ENCODE measurements at places on chromosomes 16 and 17. TPM values are rescaled to one million over a fixed set of nuclear protein-coding genes. Genes with fewer than 3 reads are reported as not detected.

Gene TBC1D16
- total RNA-seq: 29.5 TPM

Gene MARVELD3
- 4.9 TPM for total RNA-seq

- no peak for DNase-seq
Observed at GRCh38 chr16:80627108-80627507, 86.3 kb downstream of the DYNLRB2 start.

- DNase-seq: no peak
Observed at GRCh38 chr16:85767531-85767930, 16.6 kb upstream of the C16orf74 start.

GRCh38 chr17:49218941-49219913 is 8.7 kb downstream of the ABI3 start:
- DNase-seq: no peak

DNA sequence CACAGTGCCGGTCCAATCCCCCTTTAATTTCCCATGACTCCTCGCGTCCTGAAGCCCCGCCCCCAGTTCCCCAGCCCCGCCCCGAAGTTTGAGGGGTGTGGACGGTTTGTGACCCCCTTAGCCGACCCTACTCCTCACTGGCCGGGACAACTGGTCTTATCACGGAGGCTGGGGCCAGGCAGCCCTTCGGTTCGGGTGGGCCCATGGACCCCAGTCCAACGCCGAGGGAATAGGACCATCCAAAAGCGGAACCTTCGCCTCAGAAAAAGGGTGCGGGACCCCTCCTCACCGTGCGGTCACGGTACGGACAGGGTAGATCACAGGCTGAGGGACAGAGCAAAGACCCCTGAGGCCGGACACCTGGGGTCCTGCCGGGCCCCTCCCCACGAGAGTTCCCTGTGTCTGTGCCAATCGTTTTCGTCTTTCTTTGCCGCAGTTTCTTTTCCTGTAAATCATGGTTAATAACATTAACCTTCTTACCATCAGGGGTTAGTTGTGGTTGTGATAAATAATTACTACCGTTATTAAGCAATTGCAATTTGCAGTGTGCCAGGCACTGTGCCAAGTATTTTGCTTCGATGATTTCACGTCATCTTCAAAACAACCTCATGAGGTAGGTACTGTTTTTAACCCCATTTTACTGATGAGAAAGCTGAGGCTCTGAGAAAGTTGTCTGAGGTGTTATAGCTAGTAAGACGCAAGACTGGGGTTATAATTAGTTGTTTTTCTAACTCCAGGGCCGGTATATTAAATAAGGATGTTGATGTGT is 543 bp downstream of the TMUB2 start:
- DNase-seq: no peak

DNA sequence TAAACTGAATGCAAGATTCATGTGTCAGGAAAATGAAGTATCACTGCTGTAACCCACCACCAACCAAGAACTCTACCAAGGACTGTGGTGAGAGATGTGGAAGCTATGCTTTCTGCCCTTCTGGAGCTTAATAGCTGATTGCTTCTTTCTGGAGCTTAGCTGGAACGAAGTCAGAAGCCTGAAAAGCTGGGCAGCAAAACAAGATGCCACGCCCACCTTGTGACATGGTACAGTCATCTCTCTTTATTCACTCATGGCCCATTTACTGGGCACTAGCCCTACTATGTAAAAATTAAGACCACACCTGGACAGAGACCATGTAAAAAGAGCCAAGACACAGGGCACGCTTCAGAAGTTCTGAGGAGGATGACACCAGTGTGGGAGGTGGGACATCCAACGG is 48.1 kb downstream of the TEX2 start:
- DNase-seq: no peak

DNA sequence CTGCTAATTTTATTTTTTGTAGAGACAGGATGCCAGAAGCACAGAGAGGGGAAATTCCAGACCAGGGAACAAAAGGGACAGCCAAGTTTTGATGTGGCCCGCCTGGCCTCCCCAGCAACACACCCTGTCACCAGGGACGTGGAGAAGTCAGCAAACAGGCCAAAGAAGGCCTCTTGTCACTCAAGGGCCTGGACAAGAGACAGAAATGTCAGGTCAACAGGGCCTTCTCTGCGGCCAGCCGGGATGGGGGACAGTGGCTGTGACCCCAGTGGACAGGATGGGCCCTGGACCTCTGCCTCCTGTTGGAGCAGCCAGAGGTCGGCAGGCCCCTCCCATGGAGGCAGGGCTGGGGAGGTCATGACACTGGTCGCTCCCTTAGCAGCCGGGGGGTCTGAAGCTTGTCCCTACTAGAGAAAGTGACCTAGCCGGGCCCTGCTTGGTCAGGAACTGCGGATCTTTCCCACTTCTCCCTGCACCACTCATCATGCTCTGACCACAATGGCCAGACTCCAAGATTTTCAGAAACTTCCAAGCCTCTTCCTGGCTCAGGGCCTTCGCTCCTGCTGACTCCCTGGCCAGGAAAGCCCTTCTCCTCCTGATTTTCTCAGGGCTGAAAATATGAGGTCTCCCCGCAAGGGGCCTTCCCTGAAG is 9.2 kb upstream of the TVP23A start:
- DNase-seq: no peak

DNA sequence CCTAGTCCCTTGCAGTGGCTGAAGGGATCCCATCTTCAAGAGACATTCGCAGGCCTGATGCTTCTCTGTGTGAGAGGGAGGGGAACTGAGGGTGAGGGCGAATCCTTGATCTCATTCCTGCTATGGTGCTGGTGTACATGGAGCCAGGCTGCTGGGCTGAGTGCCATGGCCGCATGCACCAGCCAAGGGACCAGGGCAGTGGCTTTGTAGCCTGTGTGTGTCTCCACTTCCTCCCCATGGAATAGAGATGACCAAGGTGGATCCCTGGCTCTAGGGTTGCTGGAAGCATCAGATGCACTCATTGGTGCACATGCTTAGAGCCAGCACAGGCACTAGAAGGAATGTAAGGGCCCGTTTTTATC is 195.0 kb downstream of the FOXL1 start:
- DNase-seq: no peak

Measured in liver (tissue), 10 donors.